ENCODE measurements at places on chromosomes 4 and X.

DNA sequence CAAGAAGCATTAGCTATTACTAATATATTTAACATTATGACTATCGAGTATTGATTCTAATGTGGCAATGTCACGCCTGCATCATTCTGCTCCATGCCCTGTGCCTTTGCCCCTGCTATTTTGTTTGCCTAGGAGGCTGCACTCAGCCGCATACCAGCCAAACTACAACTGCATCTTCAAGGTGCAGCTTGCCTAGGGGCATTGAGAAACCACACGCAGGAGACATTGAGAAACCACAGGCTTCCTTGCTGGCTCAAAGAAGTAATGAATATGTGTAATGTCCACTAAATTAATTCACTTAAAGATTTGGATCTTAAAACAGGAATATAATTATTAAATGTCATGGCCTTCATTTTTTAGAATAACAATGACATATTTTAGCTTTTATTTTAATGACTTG lies 683.6 kb upstream of the TENM3 start:
- DNase-seq: no peak

DNA sequence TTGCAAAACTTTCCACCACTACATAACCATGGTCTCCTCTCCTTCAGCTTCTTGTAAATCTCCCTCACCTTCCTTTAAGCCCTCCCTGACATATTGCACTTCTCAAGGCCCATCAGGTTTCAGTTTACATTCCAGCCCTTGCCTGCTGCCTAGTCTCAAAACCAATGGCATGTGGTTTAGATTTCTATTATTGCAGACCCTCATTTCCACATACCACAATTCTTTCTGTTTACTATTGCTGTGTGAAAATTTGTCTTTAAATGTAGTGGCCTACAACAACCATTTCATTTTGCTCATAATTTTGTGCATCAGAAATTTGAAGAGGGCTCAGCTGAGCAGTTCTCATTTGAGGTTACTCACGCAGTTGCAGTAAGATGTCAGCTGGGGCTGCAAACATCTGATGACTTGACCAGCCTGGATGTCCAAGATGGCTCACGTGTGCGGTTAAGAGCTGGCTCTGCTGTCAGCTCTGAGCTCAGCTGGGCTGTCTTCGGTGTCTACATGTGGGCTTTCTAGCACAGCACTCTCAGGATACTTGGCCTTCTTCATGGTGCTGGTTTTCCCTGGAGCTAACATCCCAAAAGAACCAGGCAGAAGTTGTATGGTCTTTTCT lies 29.9 kb upstream of the SOD3 start:
- DNase-seq: no peak

DNA sequence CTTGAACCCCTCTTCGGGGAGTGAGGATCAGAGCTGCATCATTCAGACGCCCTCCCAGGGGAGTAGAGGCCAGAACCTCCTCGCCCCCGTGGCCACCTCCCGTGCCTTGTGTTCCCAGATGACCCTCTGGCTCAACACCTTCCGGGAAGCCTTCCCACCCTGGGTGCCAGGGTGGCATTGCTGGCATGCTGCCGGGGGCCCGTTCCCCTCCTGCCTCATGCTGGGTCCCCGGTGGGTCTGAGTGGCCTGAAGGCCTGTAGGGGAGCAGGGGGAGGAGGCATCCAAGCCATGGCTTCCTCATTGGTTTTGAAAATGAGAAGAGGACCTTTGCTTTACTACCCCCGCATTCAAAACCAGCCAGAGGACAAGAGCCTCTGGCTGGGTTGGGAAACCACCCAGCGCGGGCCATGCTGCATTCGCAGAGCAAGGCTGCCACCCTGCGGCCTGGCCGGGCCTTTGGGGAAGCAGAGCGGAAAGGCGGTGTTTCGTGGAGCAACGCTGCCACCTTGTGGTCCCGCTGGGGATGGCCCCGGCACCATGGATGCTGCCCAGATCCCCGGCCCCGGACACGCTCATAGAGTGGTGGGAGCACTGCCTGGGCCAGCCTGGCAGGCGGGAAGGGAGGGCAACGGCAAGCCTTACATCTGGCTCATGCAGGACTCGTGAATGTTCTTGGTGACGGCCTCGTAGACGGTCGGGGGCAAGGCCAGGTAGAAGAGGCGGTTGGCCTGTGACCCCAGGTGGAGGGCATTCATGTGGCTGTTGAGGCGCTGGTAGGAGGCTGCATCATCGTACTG lies 11.9 kb downstream of the G6PD start:
- peak; percentile 61 for DNase-seq

DNA sequence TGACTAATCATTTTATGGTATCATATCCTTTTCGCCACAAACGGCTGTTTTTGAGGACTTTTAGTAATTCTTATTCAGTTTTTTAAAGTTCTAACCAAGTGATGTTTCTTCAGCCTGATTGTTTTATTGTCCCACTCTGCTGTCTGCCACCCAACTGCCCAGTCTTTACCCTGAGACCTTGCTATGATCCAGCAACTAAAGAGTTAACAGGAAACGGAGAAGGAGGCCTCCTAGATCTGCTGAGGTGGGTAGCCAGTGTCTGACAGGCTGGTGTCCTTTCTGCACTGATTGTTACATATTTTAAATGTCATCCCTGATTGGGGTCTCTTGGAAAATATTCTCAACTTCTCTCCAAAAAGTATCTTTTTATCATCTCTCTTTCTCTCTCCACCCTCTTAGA lies 7.9 kb upstream of the TMEM150C start:
- no peak for DNase-seq

- no peak for DNase-seq
These were observed 216.7 kb downstream of the IL13RA2 start for GRCh38 chrX:114800719-114801118.

Measured in H54 (cell line).